Jurkat, Clone E6-1 (cell line): ENCODE measurements at places on chromosomes 4 and X.
A peak's percentile ranks its signal among the peaks of the same experiment; 100 is the strongest.

DNA sequence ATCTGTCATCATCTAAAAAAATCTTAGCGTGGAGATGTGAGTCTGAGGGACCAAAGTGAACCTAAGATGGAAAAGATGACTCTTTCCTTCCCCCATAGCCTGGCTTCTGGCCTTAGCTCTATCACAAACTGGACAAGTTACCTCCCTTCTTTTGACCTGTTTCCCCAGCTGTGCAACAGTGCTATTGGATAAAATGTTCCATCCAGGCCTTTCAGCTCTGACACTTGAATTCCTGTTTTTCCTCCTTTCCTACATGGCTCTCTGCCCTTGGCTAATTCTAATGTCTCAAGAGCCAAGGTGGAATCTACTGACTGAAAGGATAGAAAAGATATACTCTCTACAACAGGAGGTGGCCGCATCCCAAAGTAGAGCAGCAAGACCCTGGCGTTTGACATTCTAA lies 84.5 kb upstream of the ARHGEF9 start:
- DNase-seq = no peak

DNA sequence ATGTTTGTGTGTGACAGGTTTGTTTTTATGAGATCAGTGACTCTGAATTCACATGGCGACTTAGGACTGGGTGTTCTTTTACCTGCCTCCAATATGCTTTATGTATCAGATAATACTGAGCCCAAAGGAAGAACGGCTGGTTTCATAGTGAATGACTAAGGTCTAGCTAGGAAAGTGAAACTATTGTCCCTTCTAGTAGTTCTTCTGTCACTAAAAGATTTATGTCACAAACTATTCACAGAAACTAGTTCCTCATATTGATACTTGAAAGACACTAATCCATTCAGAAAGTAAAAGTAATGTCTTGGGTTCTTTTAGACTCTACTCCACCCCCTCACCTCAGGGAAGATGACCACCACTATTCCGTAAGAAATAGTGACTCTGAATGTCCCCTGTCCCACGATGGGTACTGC lies 81.7 kb downstream of the EGF start:
- no peak for DNase-seq

GRCh38 chrX:2582667-2583066 lies 81.9 kb upstream of the DHRSX start:
- DNase-seq = no peak

GRCh38 chr4:90318193-90318592 lies 191.0 kb downstream of the CCSER1 start:
- no peak for DNase-seq

DNA sequence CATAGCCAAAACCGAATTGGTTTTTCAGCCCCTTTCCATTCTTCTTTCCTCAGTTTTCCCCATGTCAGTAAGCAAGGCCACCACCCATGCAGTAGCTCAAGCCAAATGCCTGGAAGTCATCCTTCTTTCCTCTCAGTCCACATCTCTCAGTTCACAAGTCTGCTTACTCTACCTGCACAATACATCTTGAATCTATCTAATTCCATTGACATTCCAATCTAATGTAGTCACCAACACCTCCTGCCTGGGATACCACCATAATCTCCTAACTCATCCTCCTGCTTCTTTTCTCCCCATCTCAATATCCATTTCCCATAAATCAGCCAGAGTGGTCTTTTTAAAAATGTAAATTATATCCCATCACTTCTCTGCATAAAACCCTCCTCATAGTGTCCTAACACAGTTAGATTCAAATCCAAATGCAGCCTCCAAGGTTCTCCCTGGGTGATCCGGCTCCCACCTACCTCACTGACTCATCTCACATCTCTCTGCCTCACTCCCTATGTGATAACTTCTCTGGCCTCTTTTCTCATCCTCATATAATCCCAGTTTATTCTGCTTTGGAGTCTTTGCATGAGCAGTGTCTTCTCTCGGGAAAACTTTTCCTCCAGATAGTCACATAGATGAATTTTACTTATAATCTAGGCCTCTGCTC lies 26.9 kb downstream of the KCNIP4 start:
- DNase-seq = no peak

DNA sequence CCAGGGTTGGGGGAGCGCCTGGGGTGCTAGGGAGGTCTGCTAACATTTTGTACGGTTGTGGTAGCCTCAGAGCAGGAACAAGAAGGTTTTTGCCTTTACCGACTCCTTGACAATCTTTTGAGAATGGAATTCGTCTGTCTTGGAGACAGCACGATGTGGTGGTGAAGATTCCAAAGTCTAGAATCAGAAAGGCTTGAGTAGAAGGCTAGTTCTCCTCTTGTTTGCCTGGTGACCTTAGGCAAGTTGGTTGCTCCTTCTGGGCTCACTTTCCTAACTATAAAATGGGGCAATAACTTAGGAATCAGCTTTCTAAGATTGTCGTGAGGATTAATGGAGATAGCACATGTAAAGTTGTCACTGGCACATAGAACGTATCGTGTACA lies 741 bp downstream of the FAM47E start:
- DNase-seq = no peak

GRCh38 chrX:130304587-130305368 lies 34.9 kb upstream of the SLC25A14 start:
- no peak for DNase-seq

GRCh38 chr4:157165935-157166610 lies 54.5 kb upstream of the GRIA2 start:
- no peak for DNase-seq

- no peak for DNase-seq
Observed at GRCh38 chr4:164926301-164926700, 49.3 kb downstream of the APELA start.

GRCh38 chr4:112511093-112511802 lies 4.7 kb downstream of the NEUROG2 start:
- DNase-seq = no peak

GRCh38 chr4:6332042-6332668 lies 62.5 kb downstream of the WFS1 start:
- DNase-seq = no peak

DNA sequence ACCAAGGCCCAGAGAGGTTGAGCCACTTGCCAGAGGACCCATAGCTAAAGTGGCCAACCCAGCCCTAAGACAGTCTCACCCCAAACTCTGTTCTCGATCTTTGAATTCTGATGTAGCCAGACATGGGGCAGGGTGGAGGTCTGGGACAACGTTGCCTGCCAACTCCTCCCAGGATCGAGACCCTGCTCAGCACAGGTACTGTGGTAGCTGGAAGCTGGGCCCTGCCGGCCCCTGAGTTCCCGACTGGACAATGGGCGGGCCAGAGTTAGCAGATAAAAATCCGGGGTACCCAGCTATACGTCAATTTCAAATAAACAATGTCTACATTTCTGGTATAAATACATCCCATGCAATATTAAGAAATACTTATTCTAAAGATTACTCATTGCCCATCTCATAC lies 35.3 kb downstream of the ADRA2C start:
- DNase-seq = no peak

GRCh38 chr4:41281038-41281634 lies 24.4 kb downstream of the UCHL1 start:
- peak; percentile 64 for DNase-seq

DNA sequence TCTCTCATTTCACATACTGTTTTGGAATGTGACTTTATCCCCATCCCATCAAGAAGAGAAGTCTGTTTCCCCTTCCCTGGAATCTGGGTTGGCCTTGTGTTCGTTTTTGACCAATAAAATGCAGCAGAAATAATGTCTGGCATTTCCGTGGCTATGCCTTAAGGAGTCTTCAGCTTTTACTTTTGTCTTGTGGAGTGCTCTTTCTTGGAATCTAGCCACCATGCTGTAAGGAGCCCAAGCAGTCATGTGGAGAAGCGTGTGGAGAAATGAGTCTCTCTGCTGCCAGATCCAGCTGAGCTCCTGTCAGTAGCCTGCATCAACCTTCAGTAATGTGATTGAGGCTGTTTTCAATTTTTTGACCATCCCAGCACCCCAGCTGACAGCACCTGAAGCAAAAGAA lies 84.4 kb upstream of the ARMCX2 start:
- DNase-seq = no peak

- DNase-seq = no peak
Observed at GRCh38 chr4:105327222-105327621, 146.6 kb downstream of the PPA2 start.
